GM18507 (cell line): ENCODE measurements at places on chromosomes 11 and 22.

DNA sequence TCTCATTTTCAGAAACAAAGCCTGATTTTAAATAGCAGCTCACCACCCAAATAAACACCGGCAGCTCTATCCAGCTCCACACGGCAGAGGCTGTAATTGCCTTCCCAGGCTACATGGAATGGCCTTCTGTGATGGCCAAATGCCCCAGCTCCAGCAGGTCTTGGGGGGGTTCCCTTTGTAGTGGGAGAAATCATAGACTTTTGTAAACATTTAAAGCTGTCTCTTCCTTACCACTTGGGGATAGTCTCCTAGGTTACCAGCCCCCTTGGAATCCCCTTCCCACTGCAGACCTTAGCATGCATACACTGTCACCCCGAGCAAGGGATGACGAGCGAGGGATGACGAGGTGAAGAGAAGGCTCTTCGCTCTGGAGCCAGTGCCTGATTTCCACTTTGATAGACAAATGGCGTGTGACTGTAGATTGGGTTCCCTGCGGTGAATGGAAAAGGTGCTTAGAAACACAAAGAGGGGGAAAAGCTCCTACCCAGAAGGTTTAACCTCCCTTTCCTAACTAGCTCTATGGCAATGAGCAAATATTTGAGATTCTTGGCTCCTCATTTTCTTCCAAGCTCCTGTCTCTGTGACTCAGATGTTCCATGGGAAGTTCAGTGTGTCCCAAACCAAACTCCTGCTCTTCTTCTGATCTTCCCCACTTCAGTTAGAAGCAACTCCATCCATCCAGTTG, 108.0 kb upstream of the CADM1 start:
- DNase-seq = no peak

DNA sequence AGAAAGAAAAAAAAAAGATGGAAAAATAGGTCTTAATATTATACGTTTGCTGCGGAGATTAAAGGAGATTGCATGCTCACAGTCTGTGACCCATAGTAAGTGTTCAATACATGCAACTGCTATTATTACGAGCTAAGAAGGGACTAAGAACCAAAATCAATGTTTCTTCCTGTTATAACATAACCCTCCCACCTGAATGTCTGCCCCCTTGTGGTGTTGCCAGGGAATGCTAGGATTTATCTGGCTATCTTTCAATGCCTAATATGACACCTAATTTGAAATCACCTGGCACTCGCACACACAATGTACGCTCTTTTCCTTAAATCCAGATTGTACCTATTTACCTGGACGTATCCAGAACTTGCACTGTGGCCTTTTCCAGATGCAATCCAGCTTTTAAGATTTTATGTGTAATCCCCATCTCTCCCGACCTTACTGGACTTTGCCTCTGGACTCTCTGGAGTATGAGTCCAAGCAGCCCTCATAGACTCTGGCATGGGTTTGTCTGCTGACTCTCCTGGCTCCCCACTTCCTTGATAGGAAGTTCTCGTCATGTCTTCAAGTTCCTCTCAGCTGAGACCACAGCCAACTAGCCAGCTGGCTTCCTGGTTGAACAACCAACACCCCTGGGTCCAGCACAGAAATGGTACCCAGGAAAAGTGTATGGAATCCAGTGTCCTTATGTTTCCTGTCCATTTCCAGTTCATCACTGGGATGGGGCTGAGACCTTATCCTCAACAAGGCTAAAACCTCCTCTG, 151.5 kb downstream of the CCDC34 start:
- DNase-seq = no peak

DNA sequence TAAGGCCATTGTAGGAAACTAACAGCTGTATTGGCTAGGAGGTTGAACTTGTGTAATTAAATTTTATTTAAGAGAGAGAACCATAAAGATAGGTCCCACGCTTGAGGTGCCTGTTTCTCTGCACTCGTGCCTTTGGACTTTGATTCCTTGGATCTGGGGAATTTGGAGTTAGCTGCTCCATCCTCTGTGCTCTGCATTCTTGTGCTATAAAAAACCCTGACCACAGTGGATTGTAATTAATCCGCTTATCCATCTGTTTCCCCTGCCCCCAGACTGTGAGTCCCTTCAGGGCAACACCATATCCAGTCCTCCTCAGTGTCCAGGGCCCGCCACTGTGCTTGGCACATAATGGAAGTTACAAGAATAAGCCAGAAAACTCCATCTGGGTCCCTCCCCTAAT, 169.8 kb downstream of the SPON1 start:
- no peak for DNase-seq

DNA sequence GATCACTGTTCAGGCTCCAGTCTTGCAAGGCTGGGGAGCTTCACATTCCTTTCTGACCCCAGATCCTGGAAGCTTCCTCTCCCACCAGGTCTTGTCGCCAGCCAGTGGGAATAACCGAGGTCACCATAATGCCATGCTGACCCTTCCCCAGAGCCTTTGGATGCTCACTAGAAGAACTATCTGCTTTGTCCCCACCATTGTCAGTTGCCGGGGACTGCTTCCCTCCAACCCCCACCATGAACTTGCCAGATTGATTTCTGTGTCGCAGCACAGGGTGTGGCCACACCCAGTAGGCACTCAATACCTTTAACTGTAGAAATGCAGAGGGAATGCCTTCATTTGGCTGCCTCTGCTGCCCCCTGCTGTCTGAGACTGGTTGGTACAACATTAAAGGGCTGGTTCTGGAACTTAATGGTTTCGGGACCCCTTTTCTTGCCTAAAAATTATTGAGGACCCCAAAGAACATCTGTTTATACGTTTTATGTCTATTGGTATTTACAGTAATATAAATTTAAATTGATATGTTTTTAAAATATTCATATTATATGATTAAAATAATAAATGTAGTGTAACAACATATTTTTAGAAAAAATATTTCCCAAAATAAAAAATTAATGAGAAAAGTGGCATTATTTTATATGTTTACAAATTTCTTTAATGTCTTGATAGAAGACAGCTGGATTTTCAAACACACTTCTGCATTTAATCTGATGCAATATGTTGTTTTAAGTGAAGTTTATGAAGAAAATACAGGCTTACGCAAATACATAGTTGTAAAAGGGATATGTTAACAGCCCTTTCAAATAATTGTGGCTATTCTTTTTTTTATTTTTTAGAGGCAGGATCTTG, 6.7 kb upstream of the GDPD5 start:
- peak; percentile 56 for DNase-seq

DNA sequence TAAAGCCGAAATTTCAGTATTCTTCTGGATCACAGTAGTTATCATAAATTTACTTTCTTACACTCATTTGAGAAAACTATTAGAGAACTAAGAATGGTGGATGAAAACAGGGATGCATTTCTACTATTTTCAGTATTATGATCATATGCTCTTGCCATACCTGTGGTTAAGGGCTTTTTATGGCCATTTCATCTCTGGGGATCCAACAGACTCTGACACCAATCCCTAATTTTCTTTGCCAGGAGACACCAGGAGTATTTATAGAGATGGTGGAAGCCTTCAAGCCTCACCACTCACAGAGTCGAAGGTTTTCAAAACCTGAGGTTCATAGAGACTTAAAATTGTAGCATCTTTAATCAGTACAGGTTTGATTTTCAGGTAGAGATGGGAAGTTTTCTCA, at the start of gene OR51L1:
OR51L1 (plus strand) TSS at position 301 of the 400 bp plus-strand sequence. CDS start 4,132 bp downstream, outside the sequence.
- DNase-seq = no peak

DNA sequence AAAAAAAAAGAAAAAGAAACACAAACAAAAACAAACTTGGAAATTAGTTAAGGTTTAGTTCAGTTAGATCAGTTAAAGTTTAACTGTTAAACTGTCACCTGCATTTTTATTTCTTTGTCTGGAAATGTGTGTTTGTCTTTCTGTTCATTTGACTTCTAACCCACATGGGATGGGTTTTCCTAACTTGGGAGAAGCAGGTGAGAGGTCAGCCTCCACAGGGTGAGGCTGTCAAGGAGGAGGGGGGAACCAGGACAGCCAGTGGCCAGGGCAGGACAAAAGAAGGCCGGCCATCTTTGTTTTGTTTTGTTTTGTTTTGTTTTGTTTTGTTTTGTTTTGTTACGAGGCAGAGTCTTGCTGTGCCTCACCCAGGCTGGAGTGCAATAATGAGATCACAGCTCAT, 13.4 kb upstream of the GCAT start:
- DNase-seq = no peak
